Pancreas (tissue), 10 donors: ENCODE measurements at places on chromosomes 3 and 15. TPM values are rescaled to one million over a fixed set of nuclear protein-coding genes. Genes with fewer than 3 reads are reported as not detected.

- no peak overlapping the region for H3K27ac ChIP-seq
- DNase-seq: no peak
- H3K4me3 ChIP-seq: no peak overlapping the region
- H3K27me3 ChIP-seq: no peaks in the 10 kb centered on the region
Measured at GRCh38 chr3:43203022-43203421, 83.3 kb upstream of the SNRK start.

C3orf38 gene
- total RNA-seq: 9.7 TPM

DNA sequence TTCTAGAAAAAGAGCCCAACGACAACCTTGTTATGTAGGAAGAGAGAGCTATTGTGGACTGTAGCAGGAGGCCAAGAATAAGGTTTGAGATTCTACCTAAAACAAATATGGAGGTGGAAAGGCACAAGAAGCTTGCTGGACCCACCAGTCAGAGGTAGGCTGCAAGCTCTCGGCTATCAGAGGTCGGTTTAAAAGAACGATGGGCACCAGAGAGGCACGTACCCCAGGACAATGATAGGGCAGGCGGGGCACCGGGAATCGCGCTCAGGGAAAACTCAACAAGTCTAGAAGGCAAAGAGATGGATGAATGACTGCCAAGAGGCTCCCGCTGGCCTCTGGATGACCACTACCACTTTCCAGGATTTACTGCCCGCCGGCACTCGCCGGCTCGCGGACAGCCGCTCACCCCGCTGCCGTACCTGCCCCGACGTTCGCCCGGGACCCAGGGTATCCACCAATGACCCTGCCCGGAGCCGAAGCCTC is 1.1 kb downstream of the HDGFL3 start:
- H3K27me3 ChIP-seq: no peaks in the 10 kb centered on the region
- peak overlapping the region; percentile 74 for H3K4me3 ChIP-seq
- peak; percentile 4 for DNase-seq
- peak overlapping the region; percentile 81 for H3K27ac ChIP-seq
- no peaks in the 10 kb centered on the region for H3K36me3 ChIP-seq

- no peaks in the 10 kb centered on the region for H3K4me1 ChIP-seq
- no peaks in the 10 kb centered on the region for H3K27me3 ChIP-seq
- no peak overlapping the region for H3K27ac ChIP-seq
- H3K36me3 ChIP-seq: no peaks in the 10 kb centered on the region
- H3K4me3 ChIP-seq: no peak overlapping the region
Measured at GRCh38 chr15:57540736-57541135, 51.0 kb upstream of the MYZAP start.

THAP10 gene
- total RNA-seq: 0.95 TPM

CCR1 gene
- 0.59 TPM for total RNA-seq

MNS1 gene
- 0.54 TPM for total RNA-seq

SERPINI1 gene
- total RNA-seq: 23.7 TPM

- no peak overlapping the region for H3K27ac ChIP-seq
- H3K4me1 ChIP-seq: no peaks in the 10 kb centered on the region
- no peak overlapping the region for H3K4me3 ChIP-seq
- no peak for DNase-seq
Measured at GRCh38 chr3:56613016-56613415, 56.0 kb downstream of the CCDC66 start.

DNA sequence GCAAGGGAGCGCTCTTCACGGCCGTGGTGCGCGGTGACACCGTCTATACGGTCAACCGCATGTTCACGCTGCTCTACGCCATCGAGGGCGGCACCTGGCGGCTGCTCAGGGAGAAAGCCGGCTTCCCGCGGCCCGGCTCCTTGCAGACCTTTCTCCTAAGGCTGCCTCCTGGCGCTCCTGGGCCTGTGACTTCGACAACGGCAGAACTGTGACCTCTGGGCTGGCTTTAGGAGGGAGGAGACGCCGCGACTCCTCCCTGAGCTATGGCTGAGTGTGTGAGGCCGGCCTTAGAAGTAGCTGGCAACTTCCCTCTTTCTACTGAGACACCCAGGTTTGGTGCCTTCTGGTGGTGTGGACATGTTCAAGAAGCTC is 1.4 kb downstream of the KBTBD13 start:
- DNase-seq: peak; percentile 50
- H3K4me1 ChIP-seq: no peaks in the 10 kb centered on the region
- H3K27ac ChIP-seq: no peak overlapping the region
- H3K27me3 ChIP-seq: no peaks in the 10 kb centered on the region
- no peaks in the 10 kb centered on the region for H3K36me3 ChIP-seq

DNA sequence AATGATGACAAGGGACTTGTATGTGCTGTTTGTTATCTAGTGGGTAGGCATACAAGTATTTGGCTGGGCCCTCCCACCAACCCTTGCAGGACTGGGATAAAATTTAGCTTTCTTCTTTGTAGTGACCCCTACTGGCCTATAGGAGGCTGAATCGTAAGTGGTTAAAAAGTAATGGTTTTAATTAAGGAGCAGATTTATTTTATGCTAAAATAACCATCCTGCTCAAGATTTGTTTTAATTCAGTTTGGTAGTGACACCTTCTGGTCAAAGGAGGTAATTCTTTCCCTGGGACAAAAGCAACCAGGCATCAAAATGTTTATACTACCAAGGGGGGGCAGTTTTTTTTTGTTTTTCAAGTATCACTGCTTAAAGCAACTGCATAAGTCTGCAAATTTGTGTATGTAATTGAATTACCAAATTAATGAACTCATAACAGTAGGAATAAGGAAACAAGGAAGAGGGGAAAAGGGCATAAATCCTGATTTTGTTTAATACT is 70.7 kb downstream of the TOP2B start:
- no peak for DNase-seq
- no peak overlapping the region for H3K27ac ChIP-seq
- peaks cover 14% of the 10 kb centered on the region for H3K36me3 ChIP-seq

DNA sequence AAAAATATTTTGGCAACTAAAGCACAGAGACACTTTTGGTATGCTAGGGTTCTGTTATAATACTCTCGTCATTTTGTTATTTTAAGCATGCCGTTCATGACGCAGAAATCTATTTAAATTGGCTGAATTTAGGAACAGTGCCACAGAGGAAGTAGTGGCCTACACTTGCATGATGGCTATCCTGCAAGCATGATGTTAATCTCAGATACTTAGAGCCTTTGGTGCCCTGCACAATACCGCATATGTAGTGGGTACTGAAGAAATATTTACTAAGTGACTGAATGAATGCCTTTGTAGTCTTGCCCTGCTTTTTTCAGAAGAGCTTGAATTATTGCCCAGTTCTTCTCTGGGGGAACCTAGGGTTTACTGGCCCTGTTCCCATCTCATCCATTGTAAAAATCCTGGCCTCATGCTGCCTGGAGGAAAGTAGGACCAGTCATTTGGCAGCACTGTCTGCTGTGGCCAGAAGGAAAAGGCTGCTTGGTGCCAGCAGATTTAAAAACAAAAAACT is 79.0 kb downstream of the SERPINI1 start:
- no peaks in the 10 kb centered on the region for H3K27me3 ChIP-seq
- DNase-seq: no peak
- H3K4me3 ChIP-seq: no peak overlapping the region
- H3K4me1 ChIP-seq: no peaks in the 10 kb centered on the region

TMEM89 gene
- total RNA-seq: not detected

TNNC1 gene
- total RNA-seq: 3.2 TPM

- H3K4me1 ChIP-seq: no peaks in the 10 kb centered on the region
- H3K4me3 ChIP-seq: no peak overlapping the region
- H3K27ac ChIP-seq: no peak overlapping the region
- DNase-seq: no peak
Measured at GRCh38 chr15:64144565-64145281, 6.8 kb upstream of the SNX22 start.

DNA sequence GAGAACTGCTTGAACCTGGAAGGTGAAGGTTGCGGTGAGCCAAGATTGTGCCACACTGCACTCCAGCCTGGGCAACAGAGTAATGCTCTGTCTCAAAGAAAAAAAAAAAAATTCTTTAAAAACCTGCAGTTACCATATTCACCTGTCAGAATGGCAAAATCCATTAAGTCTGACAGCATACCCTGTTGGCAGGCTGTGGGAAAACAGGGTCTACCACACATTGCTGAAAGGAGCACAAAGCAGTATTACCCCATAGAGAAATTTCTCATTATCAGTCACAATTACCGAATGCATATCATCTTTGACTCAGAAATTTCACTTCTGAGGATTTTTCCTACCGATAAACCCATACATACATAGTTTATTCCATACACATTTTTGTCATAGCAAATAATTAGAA is 264.1 kb upstream of the SLCO3A1 start:
- H3K36me3 ChIP-seq: no peaks in the 10 kb centered on the region
- no peak overlapping the region for H3K27ac ChIP-seq
- no peak overlapping the region for H3K4me3 ChIP-seq
- no peaks in the 10 kb centered on the region for H3K27me3 ChIP-seq
- no peak for DNase-seq

DNA sequence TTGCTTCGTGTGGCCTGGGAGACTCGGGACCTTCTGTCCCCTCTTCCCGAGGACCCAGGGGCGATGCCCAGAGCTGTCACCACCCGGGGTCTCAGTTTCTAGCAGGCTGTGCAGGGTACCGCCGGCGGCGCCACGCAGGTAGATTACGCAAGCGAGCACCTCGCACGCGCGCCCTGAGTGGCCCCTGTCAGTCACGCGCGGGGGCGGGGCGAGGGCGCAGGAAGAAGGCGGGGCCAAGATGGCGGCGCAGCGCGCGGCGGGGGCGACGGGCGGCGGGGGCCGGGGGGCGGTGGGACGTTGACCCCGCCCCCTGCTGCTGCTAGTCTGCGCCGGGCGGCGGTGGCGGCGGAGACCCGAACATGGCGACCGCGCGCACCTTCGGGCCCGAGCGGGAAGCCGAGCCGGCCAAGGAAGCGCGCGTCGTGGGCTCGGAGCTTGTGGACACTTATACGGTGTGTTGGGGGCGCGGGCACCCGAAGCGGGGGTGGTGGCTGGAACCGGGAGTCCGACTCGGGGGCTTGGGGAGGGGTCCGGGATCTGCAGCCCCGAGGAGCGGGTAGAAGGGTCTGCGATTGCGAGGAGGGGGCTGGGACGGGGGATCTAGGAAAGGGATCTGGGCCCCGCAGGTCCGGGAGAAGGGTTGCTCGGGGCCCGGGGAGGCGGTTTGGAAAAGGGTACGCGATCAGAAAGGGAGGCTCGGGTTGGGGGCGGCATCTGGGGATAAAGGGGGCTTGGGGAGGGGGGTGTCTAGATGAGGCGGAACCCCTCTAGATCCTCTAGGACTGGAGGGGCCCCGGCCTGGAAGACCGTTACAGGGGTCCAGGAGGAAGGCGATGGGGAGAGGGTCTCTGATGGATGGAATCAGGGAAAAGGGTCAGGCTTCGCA is at the start of gene NISCH:
Gene NISCH, plus strand, starts transcription at position 322 of the 886 bp plus-strand sequence. Its CDS starts 38 bp downstream, at position 360.
- peaks cover 6% of the 10 kb centered on the region for H3K36me3 ChIP-seq
- no peaks in the 10 kb centered on the region for H3K27me3 ChIP-seq
- peak; percentile 89 for DNase-seq
- peak within 1 kb of the TSS; percentile 87 for H3K27ac ChIP-seq
- H3K4me1 ChIP-seq: peaks cover 2% of the 10 kb centered on the region
- peak within 1 kb of the TSS; percentile 78 for H3K4me3 ChIP-seq

DNA sequence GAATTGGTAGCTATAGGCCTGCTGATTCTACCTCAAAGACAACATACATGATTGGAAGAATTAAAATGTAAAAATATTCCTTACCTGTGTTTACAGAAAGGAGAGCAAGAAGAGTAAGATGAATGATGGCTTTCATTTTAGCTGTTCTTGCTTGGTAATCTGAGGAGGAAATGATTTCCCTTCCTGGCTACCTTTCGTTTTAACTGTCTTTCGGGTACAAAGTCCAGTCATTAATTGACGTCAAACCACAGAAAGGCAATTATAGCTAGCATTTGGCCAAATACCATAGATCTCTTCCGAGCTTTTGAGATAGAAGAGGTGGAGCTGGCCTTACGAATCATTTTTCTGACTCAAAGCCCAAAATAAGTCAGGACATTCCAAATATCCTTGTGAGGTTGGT is at the start of gene MUC13:
Gene MUC13, minus strand, starts transcription at position 175 of the 400 bp plus-strand sequence. Its CDS starts 39 bp downstream, at position 136.
- no peak for DNase-seq
- H3K36me3 ChIP-seq: no peaks in the 10 kb centered on the region
- H3K4me3 ChIP-seq: no peak within 1 kb of the TSS
- H3K27me3 ChIP-seq: no peaks in the 10 kb centered on the region
- no peaks in the 10 kb centered on the region for H3K4me1 ChIP-seq

CDCP1 gene
- total RNA-seq: 7.9 TPM
